ENCODE measurements at places on chromosomes 12 and 14. TPM values are rescaled to one million over a fixed set of nuclear protein-coding genes. Genes with fewer than 3 reads are reported as not detected.

- H3K4me1 ChIP-seq = no peaks in the 10 kb centered on the region
- H3K4me3 ChIP-seq = no peak overlapping the region
- no peaks in the 10 kb centered on the region for H3K27me3 ChIP-seq
- no peak for DNase-seq
Observed at GRCh38 chr14:82009076-82009475, 475.4 kb upstream of the SEL1L start.

DNA sequence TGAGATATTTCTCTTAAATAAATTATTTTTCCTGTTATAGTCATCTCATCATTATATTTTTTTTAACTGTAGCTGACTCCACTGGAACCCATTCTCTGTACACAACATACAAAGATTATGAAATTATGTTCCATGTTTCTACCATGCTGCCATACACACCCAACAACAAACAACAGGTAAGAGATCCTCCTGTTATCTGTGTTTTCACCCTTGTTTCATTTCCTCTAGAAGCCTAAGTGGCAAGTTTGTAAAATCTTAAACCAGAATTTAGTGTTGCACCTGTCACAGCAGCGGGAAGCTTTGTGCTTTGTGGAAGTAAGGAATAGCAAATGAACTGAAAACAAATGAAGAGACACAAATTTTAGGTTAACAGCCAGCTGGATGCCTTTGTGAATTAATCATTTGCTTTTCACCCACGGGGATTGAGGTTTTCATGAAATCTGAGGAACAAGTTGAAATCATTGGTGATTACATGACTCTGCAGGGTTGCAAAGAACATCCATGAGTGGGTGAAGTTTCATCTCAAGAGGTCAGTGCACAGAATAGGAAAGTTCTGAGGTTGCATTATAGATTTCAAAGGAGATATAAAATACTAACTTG is 273.9 kb upstream of the RGS6 start:
- H3K4me3 ChIP-seq = peak overlapping the region; percentile 39
- H3K27me3 ChIP-seq = no peaks in the 10 kb centered on the region
- H3K4me1 ChIP-seq = peaks cover 30% of the 10 kb centered on the region
- DNase-seq = no peak

DNA sequence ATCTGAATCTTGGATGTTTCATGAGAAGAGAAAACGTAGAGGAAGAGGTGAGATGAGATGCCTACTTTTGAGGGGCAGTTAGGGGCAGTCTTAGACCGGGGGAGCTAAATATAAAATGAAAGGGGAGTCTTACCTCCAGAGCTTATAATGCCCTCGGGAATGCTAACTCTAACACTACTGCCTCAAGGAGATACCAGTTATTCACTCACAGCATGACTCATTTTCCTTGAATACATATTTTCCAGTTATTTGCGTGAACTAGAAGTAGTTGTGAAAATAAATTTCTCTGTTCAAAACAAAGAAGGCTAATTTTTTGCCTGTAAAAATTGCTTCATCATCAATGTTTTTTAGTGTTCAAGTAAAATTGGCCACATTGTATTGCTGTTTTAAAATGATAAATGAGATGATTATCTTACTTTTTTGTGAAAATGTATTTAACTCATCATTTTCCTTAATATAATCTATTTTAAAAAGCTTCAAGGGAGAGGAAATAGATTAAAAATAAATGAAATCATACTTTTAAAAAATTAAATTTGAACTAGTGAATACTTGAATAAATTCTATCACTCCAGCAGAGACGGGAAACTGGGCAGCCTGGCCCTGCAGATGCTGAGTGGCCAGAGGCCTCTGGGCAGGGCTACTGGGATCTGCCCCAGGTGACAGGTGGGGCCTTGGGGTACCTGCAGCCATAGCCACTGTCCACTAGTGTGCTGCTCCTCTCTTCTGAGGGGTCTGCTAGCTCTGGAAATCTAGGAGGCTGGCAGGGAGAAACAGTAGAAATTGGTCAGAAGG is 339.3 kb downstream of the EGLN3 start:
- H3K36me3 ChIP-seq = no peaks in the 10 kb centered on the region
- DNase-seq = no peak
- H3K4me1 ChIP-seq = no peaks in the 10 kb centered on the region

DNA sequence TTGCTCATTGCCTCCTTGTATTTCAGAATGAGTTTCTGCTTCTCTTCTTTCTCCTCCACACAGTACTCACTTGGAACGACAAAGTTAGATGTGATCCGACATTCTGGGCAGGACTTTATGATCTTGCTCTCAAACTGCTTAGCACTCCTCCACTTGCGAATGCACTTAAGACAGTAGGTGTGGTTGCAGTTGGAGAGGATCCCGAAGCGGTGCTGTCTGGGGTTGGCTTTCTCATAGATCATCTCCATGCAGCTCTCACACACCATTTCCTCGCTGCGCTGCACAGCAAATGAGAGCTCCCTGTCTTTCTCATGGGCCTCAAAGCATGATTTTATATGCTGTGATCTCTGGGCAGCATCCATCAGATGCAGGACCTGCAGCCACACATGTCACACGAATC is 245.7 kb downstream of the C12orf50 start:
- H3K4me3 ChIP-seq = no peak overlapping the region
- H3K4me1 ChIP-seq = no peaks in the 10 kb centered on the region
- DNase-seq = no peak
- no peaks in the 10 kb centered on the region for H3K27me3 ChIP-seq

GRCh38 chr14:56515739-56516138 is 63.9 kb upstream of the TMEM260 start:
- H3K4me3 ChIP-seq = no peak overlapping the region
- peaks cover 6% of the 10 kb centered on the region for H3K27me3 ChIP-seq
- H3K36me3 ChIP-seq = no peaks in the 10 kb centered on the region
- no peak overlapping the region for H3K27ac ChIP-seq
- no peak for DNase-seq
- peaks cover 6% of the 10 kb centered on the region for H3K4me1 ChIP-seq

DNA sequence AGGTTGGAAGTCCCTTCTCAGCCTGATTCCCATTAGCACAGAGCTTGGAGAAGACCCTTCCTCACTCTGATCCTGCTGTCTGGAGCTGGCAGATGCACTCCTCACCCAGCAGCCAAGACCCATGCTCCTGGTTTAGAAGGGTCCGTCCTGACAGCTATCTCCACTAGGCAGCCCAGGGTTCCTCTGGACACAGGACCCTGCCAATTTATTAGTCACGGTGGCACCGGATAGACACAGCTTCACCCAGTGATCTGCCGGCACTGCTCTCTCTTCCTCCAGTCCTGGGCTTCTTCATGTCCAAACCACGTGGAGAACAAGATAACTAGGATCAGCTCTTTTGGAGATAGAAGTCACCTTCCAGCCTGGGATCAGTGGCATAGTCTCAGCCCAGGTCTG is 26.2 kb upstream of the TCL1B start:
- no peak for DNase-seq
- H3K4me3 ChIP-seq = no peak overlapping the region
- no peaks in the 10 kb centered on the region for H3K36me3 ChIP-seq

DNA sequence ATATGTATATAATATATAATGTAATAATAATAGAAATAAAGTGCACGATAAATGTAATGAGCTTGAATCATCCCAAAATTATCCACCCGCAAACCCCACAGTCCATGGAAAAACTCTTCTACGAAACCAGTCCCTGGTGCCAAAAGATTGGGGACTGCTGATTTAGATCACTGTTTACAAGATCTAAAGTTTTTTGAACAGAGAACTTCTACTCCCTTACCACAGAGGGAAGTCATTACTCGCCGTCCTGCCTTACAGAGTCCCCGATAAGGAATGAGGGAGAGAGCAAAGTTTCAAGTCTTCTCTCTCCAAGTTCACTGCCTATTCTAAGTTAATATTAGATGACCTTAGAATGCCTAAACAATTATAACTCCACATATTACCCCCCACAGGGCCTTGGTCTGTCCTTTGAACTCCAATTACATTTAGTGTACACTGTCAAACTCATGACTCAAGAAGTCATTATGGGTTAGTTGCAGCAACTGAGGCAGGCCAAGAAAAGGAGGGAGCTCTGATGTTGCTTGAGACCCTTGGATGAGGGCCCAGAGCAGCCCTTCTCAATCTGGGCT is 21.8 kb upstream of the DHRS4 start:
- H3K27me3 ChIP-seq = peaks cover 7% of the 10 kb centered on the region
- no peak overlapping the region for H3K27ac ChIP-seq
- no peak overlapping the region for H3K4me3 ChIP-seq
- H3K36me3 ChIP-seq = no peaks in the 10 kb centered on the region

DNA sequence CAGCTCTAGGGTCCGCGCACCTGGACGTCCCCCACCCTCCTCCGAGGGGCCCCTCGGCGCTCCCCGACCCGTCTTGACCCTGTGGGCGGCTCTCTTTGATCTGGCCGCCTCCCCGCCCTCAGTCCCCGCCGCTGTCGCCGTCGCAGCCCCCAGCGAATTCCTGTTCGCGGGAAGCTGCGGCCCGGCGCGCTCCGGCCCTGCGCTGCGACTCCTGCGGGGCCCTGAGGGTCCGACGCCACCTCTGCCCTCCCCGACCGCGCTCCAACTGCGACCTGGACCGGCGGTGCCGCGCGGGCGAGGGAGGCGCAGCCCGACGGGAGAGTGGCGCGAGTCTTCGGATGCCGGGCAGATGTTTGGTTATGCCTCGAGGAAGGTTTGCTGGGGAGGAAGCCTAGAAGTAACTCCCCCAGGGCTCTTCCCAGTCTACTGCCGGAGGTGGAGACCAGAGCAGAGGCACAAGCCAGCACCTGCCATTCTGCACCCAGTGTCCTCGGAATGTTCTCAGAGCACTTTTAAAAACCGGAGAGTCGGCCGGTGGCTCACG is 440 bp upstream of the ISM2 start:
- peaks cover 3% of the 10 kb centered on the region for H3K4me1 ChIP-seq
- no peak overlapping the region for H3K27ac ChIP-seq
- peak overlapping the region; percentile 54 for H3K4me3 ChIP-seq
- peaks cover 3% of the 10 kb centered on the region for H3K36me3 ChIP-seq
- H3K27me3 ChIP-seq = peaks cover 37% of the 10 kb centered on the region
- no peak for DNase-seq

- no peak for DNase-seq
- no peak overlapping the region for H3K4me3 ChIP-seq
- no peaks in the 10 kb centered on the region for H3K27me3 ChIP-seq
- H3K36me3 ChIP-seq = no peaks in the 10 kb centered on the region
Observed at GRCh38 chr14:44448951-44449358, 58.1 kb downstream of the FSCB start.

- no peak overlapping the region for H3K4me3 ChIP-seq
- H3K4me1 ChIP-seq = peaks cover 7% of the 10 kb centered on the region
- H3K27ac ChIP-seq = no peak overlapping the region
- no peaks in the 10 kb centered on the region for H3K27me3 ChIP-seq
- no peak for DNase-seq
Observed at GRCh38 chr14:80718940-80719339, 222.6 kb downstream of the CEP128 start.

DNA sequence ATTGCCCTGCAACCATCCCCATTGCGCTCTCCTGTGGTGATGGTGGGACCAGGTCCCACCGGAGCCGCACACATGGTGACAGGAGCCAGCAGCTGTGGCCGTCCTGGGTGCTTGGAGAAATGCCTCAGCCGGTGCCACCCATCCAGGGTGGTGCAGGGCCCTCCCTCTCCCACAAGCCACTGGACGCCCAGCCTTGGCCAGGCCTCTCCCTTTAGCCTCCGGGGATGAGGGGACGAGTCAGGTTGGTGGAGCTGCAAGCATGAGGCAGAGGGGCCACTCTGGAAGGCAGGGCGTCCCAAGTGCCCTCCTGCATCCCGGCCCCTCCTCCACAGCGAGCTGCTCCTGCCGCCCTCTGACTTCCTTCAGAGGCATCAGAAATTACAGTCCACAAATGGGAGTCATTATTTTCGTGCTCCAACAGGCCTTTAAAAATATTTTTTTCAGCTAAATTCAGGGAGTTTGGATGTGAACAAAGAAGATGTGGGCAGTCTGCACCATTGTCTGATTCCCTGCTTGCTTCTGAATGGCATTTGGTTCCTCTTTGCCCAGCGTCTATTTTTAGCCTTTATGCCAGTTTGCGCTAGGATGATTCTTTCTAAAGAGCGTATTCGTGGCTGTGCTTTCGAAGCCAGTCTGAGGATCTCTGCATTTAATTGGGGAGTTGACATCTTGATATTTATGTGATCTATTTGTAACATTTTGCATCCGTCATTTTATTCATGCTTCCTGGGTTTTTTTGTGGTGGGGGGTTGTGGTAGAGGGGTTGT is 189.4 kb downstream of the ADGRD1 start:
- no peaks in the 10 kb centered on the region for H3K4me1 ChIP-seq
- no peak overlapping the region for H3K4me3 ChIP-seq
- no peak for DNase-seq
- peaks cover 6% of the 10 kb centered on the region for H3K27me3 ChIP-seq
- H3K36me3 ChIP-seq = no peaks in the 10 kb centered on the region
- no peak overlapping the region for H3K27ac ChIP-seq

- no peak overlapping the region for H3K4me3 ChIP-seq
- peaks cover 5% of the 10 kb centered on the region for H3K4me1 ChIP-seq
- H3K36me3 ChIP-seq = peaks cover 10% of the 10 kb centered on the region
Observed at GRCh38 chr14:96889091-96889490, 91.9 kb downstream of the VRK1 start.

GRCh38 chr14:76375947-76376404 is at the start of gene ESRRB:
Gene ESRRB (plus strand): TSS chr14:76376137. CDS start chr14:76376402, 265 bp downstream.
- no peak within 1 kb of the TSS for H3K27ac ChIP-seq
- H3K36me3 ChIP-seq = no peaks in the 10 kb centered on the region
- peaks cover 5% of the 10 kb centered on the region for H3K4me1 ChIP-seq
- H3K27me3 ChIP-seq = peaks cover 56% of the 10 kb centered on the region
- H3K4me3 ChIP-seq = no peak within 1 kb of the TSS

GRCh38 chr14:68630081-68630571 is 162.7 kb downstream of the ZFP36L1 start:
- no peak for DNase-seq
- H3K27me3 ChIP-seq = peaks cover 2% of the 10 kb centered on the region
- no peak overlapping the region for H3K27ac ChIP-seq
- H3K36me3 ChIP-seq = no peaks in the 10 kb centered on the region
- H3K4me3 ChIP-seq = no peak overlapping the region
- peaks cover 8% of the 10 kb centered on the region for H3K4me1 ChIP-seq

- no peak overlapping the region for H3K27ac ChIP-seq
- peaks cover 39% of the 10 kb centered on the region for H3K27me3 ChIP-seq
- DNase-seq = peak; percentile 40
- no peaks in the 10 kb centered on the region for H3K36me3 ChIP-seq
- H3K4me1 ChIP-seq = peaks cover 10% of the 10 kb centered on the region
Observed at GRCh38 chr14:72024043-72024407, 91.8 kb downstream of the RGS6 start.

C12orf42 gene
- total RNA-seq = not detected

CFAP251 gene
- total RNA-seq = 0.82 TPM

MOK gene
- total RNA-seq = 6.8 TPM

KRT74 gene
- total RNA-seq = not detected

PPP1R1A gene
- total RNA-seq = not detected

ABHD12B gene
- total RNA-seq = not detected

OTX2 gene
- total RNA-seq = not detected
